Activated naive CD4-positive, alpha-beta T cell treated with anti-CD3 and anti-CD28 coated beads, Interleukin-2, amount 50 U/mL, for 72 hours (primary cell): ENCODE measurements at places on chromosomes 6 and 20. TPM values are rescaled to one million over a fixed set of nuclear protein-coding genes. Genes with fewer than 3 reads are reported as not detected.

UNC5CL gene
- total RNA-seq = 2.8 TPM

EPPIN gene
- total RNA-seq = not detected

CCM2L gene
- total RNA-seq = not detected

DLK2 gene
- total RNA-seq = 3.4 TPM

BNIP5 gene
- total RNA-seq = not detected
